ENCODE measurements at places on chromosomes 2 and 18.

- no peak for DNase-seq
These were observed 5.8 kb upstream of the ARID5A start for GRCh38 chr2:96530474-96531357.

DNA sequence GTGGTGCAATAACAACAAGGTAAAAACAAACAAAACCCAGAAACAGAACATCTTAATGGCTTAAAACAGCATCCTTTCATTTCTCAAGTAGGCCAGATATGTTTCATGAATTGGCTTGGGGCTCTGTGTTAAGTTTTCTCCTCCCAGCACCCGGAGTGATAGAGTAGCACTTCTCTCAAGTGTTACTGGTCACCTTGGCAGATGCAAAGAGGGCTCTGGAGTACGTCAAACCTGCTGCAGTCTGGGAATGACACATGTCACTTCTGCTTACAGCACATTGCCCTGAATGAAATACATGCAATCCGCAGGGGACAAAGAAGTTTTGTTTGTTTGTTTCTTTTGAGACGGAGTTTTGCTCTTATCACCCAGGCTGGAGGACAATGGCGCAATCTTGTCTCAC is 639.3 kb downstream of the CNTNAP5 start:
- DNase-seq: no peak

DNA sequence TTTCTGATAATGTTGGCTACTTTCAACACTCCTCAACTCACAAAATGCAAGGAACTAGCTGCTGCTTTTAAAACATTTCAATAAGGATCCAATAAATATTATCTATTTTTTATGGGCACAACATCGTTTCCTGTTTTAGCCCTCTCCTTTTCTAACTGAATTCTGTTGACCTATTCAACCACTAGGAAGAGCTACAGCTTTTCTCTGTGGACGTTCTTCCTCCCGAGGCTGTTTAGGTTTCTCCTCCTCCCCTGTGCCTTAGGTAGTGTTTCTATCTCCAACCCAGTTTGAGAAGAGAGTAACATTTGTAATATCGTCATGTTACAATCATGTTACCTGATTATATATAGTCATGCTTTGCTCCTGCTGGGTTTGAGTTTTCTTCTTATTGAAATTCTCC is 91.3 kb upstream of the ITGB6 start:
- DNase-seq: no peak

DNA sequence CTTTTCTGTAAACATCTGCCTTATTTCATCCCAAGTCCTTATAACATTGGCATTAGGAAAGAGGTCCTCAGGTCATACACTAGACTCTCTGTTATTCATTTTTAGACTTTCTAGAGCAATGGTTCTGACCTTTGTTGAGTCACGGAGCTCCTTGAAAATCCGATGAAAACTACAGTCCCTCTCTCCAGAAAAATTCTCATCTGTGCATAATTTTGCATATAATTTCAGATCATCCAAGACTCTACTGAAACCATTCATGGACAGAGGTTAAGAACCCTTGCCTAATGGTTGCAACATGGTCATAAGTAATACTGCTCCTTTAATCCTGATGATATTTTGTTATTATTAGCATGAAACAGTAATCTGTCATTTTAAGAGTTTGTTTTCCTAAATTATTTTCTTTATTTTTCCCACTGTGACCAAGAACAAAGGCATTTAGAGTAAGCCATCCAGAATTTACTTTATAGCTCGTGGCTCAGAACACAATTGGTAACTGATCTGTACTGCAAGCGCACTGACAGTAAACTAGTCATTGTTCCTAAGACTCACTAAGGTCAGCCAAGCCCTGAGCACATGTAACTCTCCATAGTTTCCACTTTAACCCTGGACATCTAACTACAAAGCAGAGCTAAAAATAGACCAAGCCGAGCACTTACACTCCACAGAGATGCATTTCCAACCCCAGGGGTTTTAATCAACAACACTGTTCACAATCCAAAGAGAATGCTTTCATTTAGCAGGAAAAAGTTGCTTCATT is 8.4 kb downstream of the MYOM1 start:
- no peak for DNase-seq

GRCh38 chr2:31138037-31138962 is at the start of gene GALNT14:
Gene GALNT14 (minus strand): TSS chr2:31138440. CDS start chr2:31138086, 354 bp downstream.
- no peak for DNase-seq
